Type B pancreatic cell (in vitro differentiated cells): ENCODE measurements at places on chromosomes 1 and 21. TPM values are rescaled to one million over a fixed set of nuclear protein-coding genes. Genes with fewer than 3 reads are reported as not detected.

The LRRC7 gene
- 1.9 and 2.8 TPM in 2 replicates for total RNA-seq

The LAD1 gene
- 41.2 and 79.5 TPM in 2 replicates for total RNA-seq

The ERICH3 gene
- 0.24 and 0.29 TPM in 2 replicates for total RNA-seq

The TEDDM1 gene
- not detected in 2 replicates for total RNA-seq

The OR2L8 gene
- not detected in 2 replicates for total RNA-seq

The PATJ gene
- total RNA-seq = 39.4 and 83.1 TPM in 2 replicates

The S100A7A gene
- total RNA-seq = not detected in 2 replicates
